ENCODE measurements at places on chromosomes 5 and 9.

- DNase-seq, result no peak
Measured at GRCh38 chr5:109649318-109649717, 40.4 kb upstream of the MAN2A1 start.

DNA sequence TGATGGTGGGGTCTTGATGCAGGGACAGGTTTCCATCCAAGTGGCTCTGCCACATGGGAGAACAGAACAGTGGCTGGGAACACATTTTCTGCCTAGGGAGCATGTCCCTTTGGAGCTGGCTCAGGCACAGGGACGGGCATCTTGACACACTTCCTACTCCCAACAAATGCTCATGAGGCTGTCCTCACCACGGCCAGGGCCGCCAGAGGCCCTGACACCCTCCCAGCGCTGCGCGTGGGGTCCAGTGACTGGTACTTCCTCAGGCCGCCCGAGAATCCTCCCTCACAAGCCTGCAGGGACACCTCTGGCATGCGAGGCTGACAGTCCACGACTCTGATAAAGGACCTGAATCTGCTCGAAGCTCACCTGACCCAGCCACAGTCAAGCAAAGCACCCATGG is 61.0 kb upstream of the SARDH start:
- no peak for DNase-seq

DNA sequence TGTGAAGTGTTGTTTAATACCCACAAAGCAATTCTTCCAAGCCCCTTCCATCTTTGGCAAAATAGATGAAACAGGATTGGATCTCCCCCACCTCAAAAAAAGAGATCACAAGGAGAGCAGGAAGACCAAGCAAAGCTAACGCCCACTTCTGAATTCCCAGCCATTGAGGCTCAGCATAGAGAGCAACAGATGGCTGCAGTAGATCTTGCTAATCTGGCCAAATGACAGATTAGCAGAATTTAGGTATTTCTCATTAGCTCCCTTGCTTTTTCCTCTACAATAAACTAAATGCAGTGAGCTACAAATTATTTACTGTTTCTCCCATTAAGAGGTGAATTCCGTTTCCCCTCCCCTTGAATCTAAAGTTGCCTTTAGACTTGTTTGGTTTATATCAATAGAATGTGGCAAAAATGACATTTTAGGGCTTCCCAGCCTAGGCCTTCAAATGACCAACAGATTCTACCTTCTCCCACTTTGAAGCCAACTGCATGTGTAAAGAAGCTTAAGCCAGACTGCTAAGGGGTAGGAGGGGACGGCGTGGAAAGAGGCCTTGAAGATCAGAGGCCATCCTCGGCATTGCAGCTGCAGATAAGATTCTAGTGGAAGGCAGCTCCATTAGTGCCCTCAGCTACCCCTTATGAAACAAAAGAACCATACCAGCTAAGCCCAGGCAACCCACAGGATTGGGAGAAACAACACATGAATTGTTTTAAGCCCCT is 56.8 kb upstream of the CPEB4 start:
- no peak for DNase-seq

GRCh38 chr9:5593904-5594303 is 35.0 kb upstream of the RIC1 start:
- DNase-seq, result no peak

- no peak for DNase-seq
Measured at GRCh38 chr5:22557251-22557650, 295.9 kb downstream of the CDH12 start.

GRCh38 chr9:92764381-92764987 is at the start of gene BICD2:
TSS of gene BICD2 (minus strand) at chr9:92764833. CDS start at chr9:92764744, 89 bp downstream.
- no peak for DNase-seq

DNA sequence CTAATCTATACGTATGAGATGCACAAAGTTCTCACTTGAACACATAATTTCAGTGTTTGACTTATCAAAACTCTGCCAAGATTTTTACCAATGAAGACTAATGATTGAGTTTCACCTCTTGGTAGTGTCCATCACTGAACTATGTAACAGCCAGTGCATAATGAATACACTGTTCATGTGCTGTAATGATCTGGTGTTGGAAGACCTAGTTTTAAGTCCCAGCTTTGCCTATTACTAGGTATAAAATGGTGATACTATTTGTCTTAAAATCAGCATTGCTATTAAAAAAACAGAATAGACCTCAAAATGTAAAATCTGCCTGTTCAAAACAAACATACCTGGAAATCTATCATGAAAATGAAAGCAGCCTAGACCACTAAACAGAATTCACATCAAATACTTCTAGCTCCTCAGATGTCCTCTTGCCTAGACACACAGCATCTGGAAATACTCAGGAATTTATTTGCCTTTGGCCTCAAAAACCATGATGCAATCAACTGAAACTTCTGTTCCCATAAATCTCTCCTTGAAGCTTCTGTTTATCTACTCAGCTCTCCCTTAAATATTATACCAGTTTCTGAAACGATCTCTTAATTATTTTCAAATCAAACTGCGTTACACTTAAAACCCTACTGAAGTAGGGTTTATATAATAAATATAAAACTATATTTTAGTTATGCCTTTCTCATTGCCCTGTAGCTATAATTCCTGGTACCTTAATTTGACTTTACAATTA is 38.1 kb downstream of the MRPS27 start:
- peak; percentile 79 for DNase-seq

DNA sequence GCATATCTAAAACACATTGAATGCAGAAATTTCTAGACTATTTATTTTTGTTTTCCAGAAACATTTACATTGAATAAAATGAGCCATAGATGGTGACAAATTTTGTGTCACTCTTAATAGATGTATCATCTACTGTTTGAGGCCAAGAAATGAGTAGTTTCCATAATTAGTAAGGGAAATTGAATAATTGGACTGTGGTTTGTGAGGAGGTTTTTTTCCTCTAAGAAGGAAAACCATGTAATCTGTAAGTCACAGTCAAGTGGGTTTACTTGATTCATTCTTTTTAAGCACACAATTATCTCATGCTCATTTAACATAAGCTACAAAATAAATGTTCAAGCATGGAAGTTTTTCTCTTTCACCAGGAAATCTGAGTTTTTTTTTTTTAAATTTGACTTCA is 876.4 kb downstream of the NR2F1-AS1 start:
- no peak for DNase-seq

DNA sequence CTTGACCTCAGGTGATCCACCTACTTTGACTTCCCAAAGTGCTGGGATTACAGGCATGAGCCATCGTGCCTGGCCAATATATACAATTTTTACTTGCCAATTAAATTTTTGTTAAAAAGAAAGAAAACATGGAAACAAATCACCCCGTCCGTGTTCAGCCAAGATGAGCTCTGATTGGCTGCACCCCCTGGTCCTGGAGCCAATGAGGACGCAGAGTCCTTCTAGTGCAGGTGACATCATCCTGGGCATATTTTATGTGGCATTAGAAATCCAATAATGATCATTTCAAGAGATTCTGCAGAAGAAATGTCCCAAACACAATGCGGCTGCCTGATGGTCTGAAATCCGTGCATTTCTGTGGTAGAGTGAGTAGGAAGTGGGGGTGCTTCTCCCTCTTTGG is 159.5 kb downstream of the GAPVD1 start:
- DNase-seq, result no peak

DNA sequence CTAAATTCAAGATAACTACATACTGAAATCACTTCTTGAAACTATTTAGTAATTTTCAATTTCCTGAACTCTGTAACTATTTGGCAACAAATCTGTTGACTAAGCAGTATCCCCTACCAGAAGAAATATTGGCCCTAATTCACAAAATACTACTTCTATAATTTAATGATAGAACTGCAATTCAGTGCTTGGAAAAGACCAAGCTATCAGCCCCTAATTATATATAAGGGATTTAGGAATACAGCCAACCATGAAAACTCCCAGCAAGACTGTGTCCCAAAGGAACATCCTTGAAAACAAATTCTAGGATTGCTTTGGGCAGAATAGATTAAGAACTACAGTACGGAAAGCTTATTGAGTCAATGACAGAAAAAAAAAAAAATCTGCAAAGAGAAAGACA is 169.2 kb downstream of the RAB3C start:
- DNase-seq, result no peak

GRCh38 chr9:13556656-13557055 is 277.2 kb upstream of the MPDZ start:
- no peak for DNase-seq

GRCh38 chr5:178090856-178091255 is 22.5 kb upstream of the N4BP3 start:
- DNase-seq, result no peak

GRCh38 chr9:13186091-13186490 is 93.4 kb downstream of the MPDZ start:
- DNase-seq, result no peak
